NCI-H2107 (cell line): ENCODE measurements at places on chromosomes 5 and 9.

DNA sequence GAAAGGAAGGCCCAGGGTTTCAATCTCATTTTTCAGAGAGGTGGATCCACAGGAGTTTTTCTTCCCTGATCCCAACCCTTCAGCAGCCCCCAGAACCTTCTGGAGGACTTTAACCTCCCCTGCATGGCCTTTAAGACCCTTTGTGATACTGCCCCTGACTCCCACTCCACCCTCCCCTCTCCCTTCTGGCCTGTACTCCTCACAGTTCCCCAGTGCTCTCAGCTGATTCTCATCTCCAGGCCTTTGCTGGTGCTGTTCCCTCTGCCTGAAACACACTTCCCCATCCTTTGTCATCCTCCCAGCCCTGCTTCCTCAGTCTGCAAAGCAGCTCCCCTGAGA lies 18.5 kb downstream of the NEURL1B start:
- DNase-seq, result no peak

DNA sequence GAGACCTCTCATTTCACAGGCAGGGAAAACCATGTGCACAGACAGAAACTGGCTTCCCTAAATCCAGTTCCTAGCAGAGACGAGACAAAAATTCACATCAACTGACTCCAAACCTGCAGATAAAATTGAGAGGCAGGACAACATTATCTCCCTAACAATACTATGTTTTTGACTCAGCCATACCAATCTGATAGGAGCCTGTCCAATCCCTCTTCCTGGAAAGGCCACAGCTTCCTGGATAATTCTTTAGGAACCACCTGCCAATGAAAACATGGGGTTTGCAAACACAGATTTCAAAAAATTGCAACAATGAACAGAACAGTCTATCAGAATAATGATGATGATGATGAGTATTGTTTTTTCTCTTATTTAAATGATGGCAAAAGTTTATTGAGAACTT lies 22.4 kb downstream of the SH3TC2 start:
- DNase-seq, result no peak

- no peak for DNase-seq
These were observed 16.0 kb downstream of the CAPSL start for GRCh38 chr5:35922468-35922867.

DNA sequence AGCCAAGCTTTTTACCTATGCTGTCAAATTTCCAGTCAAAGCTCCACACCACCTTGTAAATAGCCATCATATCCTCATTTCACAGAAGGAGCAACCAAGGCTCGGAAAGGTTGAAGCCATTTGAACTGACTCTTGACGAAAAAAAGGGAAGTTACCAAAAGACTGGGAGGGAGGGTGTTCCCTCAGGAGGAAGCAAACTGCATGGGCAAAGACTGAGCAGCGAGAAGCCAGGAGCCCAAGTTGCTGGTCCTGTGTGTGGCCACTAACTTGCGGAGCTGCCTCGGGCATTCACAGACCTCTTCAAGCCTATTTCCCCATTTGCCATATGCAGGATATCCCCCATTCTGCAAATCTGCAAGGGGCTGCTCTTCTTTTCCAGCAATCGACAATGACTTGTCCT lies 37.4 kb downstream of the TTLL11 start:
- no peak for DNase-seq

- no peak for DNase-seq
These were observed 29.5 kb downstream of the CAAP1 start for GRCh38 chr9:26863074-26863473.

DNA sequence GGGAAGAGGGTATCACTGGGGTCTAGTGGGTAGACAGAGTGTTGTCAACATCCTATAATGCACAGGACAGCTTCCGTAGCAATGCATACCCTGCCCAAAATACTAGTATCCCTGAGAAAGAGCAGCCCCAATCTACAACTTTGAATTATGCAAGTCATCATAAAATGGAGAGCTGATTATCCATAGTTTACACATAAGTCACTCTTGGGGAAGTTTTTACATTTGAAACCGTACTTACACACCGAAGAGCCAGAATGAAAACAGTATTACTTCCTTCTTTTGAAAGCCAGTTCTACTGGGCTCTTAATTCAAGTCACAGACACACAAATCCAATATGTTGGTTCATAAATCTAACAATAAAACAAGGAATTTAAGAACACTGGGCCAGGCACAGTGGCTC lies 21.6 kb downstream of the RNF145 start:
- no peak for DNase-seq
